ENCODE measurements at places on chromosomes 7 and 10. TPM values are rescaled to one million over a fixed set of nuclear protein-coding genes. Genes with fewer than 3 reads are reported as not detected.

PALD1 gene
- 4.9 TPM for total RNA-seq

GRM8 gene
- total RNA-seq: 0.80 TPM

TAF5 gene
- total RNA-seq: 22.8 TPM

SORCS1 gene
- 5.1 TPM for total RNA-seq

DNA sequence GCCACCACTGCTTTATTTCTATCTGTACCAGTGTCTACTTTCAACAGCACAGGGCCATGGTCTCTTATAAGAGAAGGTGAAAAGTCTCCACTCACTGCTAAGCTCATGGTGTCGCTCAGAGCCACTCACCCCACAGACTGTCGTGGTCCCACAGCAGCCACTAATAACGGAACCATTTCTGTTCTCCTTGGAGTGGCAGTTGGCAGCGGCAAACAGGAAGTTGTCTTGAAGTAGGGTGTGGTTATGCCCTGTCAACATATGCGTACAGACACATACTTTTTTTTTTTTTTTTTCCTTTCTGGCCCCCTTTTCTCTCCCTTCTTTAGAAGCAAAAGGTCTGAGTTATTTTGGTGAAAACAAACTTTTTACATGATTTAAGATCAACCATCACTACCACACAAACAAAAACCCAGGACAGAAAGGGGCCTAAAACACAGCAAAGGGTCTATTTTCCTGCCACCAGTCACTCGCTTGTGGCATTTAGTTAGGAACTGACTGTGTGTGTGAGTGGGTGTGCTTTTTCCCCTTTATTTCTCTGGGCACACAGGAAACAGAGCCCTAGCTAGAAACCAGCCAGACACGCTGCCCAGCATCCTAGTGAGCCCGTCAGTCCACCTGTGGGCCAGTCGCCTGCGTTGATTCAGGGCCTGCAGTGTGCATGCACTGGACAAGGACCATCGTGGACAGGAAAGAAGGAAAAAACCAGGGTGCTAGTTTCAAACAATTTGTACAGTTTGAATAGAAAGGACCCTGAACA is 96.7 kb upstream of the EFCAB10 start:
- DNase-seq: peak; percentile 68

DNA sequence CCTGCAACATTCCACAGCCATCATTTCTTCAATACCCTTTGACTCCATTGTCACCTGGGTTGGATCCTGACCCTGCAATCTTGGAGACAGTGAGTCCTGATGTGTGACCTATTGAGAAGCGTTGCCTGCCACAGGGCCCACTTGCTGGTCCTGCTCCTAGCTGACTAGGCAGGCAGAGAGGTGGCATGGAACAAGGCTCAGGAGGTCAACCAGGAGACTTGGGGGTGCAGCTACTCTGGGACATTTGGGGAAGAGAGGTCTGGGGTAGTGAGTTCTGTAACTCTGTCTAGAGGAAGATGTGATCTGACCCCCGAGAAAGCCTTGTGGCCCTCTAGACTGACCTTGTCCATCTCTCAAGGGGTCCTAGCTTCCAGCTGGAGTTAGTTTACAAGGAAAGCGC is 1.8 kb downstream of the ZMIZ2 start:
- no peak for DNase-seq

GRCh38 chr10:27223964-27224363 is 16.6 kb downstream of the ACBD5 start:
- peak; percentile 36 for DNase-seq

DNA sequence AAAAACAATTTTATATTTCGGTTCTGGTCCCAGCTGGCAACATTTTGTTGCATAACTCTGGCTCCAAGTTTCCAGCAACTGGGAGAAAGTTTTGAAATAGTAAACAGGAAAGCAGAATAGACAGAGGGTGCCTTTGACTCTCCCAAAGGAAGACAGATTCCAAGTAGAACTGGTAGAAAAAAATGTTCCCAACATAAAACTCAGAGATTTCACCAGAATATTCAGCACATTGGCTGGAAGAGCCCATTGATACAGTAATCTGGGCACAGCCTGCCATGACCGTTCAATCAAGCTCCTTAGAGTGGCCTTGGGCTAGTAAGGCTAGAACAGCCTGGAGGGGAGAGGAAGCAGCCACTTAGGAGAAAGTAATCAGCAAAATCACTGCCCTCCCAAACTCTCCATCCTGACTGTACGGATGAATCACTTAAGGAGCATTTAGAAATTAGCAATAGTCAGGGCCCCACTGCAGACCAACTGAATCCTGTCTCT is 120.4 kb downstream of the CUBN start:
- no peak for DNase-seq

DNA sequence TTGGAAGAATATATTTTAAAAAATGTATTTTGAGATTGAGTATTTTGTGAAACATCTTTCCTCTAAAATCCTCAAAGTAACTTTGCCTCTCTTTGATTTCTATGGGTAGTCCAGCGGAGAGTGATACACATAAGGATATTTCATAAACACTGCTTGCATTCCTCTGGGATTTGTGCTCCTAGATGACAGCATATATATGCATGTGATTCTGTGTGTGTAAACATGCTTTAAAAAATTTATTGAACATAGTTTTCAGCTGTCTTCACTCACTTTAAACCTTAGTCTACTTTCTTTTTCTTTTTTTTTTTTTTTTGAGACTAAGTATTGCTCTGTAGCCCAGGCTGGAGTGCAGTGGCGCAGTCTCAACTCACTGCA is 84.6 kb downstream of the KAT6B start:
- no peak for DNase-seq

DNA sequence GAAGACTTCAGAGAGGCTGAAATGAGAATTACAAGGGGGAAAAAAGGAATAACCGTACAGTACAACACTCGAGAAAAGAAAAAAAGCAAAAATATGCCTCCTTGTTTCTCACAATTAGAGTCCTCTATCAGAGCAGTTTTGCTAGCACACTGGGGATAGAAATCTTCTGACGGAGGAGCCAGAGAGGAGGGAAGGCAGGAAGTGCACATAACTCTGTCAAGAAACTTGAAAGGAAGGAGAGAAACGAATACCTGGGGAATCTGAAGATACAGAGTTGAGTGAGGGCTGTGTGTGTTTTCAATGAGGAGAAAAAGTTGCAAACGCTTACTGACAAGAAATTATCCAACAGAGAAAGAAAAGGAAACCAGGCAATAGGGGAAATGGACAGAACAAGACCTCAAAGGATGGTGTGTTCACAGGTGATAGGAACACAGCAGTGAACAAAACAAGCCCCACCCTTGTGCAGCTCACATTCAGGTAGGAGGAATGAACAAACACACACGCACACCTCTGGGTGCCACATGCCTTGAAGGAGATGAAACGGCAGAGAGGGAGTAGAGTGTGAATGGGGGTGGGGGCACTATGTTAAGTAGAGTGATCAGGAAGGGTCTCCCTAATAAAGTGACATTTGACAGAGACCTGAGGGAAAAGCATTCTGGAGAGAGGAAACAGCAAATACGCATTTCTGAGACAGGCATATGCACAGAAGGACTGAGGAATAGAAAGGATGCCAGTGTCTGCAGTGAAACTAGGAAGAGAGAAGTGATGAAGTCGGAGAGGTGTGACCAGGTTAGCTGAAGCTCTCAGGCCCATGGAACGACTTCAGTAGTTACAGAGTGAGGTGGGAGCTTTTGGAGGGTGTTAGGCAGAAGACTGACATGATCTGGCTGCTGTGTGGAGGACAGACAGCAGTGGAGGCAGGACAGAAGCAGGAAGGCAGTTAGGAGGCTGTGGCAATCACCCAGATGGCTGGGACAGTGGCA is 46.7 kb upstream of the SPOCK2 start:
- DNase-seq: no peak

DNA sequence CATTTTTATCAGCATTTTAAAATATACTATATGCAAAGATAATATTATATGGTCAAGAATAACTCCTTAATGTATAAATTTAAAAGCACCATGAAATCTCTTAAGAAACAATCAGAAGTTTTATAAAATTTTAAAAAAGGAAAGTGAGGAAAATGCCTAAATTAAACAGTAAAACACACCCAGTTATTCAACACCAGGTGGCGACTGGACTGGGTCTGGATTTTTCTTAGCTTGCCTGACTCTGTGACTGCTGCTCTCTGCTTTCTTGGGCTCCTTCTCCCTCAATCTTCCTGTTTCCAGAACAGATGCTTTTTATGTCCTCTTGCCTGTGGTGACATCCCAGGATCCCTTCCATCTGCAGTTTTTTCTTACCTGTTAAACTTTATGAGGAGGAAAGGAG is 200.3 kb downstream of the BICC1 start:
- no peak for DNase-seq

DNA sequence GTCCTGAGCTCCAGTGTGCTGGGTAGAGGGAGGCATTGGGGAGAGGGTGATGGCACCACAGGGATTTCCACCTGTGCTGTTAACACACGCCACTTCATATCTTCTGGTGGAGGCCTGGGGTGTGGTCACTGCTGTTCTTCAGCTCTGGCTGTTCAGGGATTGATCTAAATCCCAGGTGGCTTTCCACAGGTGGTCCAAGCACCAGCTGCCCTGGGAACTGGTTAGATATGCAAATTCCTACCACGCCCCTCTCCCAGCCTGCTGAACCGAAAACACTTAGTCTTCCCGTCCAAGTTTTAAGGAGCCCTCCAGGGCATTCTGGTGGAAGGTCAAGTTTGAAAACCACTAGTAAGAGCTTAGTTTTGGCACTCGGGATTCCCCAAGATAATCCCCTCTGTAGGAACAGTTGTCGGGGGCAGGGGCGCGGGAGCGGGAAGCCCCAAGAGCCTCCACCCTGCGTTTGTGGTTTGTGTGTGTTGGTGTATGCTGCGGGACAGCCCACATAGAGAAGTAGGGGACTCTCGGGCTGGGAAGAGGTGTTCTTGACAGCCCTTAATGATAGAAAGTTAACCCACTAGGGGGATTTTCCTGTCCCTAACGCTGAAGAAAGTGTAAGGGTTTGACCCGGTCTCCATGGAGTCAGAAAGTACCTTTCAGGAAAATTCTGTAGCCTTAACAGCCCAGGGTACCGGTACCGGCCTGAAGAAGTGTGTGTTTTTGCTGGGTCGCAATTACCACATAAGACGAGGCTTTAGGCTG is 5.1 kb downstream of the DEPP1 start:
- DNase-seq: no peak

GRCh38 chr10:79352035-79352877 is 5.0 kb downstream of the PPIF start:
- DNase-seq: no peak

GRCh38 chr10:105837951-105838350 is 1196.9 kb downstream of the SORCS3 start:
- no peak for DNase-seq

GRCh38 chr7:20795881-20796280 is 9.2 kb upstream of the SP8 start:
- DNase-seq: no peak
